ENCODE measurements at places on chromosomes 1 and 21.
A peak's percentile ranks its signal among the peaks of the same experiment; 100 is the strongest.

DNA sequence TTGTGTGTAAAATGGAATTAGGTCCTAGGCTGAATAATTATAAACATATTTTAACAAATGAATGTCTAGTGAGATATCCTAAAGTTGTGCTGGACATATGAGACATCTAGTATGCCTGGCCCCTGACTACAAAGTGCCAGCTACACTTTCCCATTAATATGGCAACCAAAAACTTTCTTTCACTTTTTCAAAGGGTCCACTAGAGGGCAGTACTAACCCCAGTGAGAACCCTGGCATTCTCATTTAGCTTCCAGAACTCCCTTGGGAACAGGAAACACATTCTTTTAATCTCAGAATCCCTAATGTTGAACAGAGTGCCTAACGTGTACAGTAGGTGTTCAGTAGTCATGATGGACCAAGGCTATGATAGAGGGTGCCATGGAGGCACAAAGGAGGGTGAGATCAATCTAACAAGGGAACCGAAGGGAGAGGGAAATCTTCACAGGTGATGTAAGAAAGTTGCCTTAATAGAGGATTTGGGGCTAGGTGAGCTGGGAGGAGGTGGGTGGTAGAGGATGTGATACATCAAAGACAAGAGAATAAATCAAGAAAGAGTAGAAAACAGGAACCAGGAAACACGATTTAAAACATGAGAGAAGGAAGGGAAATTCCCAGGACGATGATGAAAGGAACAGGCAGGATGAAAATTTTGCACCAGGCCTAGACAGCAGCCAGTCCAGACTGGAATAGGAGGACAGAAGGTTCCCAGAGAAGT is 41.6 kb downstream of the NSL1 start:
- DNase-seq = peak; percentile 83

- DNase-seq = peak; percentile 32
These were observed 139.4 kb downstream of the RUNX1 start for GRCh38 chr21:34909492-34910292.

GRCh38 chr1:26401891-26402290 is 8.7 kb upstream of the LIN28A start:
- DNase-seq = no peak

- no peak for DNase-seq
These were observed 340.4 kb downstream of the RPS6KC1 start for GRCh38 chr1:213391445-213391844.

GRCh38 chr1:84827976-84828375 is 65.0 kb downstream of the LPAR3 start:
- no peak for DNase-seq

DNA sequence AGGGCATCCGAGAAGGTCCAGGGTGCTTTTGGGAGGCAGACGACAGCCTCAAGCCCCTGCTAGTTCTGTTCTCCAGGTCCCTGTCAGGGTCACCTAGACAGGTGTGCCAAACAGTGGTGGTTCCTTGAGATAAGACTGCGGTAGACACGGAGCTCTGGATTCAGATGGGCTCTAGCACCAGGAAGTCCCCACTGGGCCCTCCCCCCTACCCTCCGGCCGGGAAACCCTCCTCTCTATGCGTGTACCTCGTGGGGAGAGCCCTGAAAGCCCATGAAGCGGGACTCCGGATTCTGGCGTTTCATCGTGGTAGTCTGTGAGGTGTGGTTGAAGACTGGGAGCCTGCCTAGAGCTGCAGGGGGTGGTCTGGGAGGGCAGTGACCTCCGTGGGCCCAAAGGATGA is 2.1 kb upstream of the KCNA2 start:
- DNase-seq = no peak

GRCh38 chr21:37874904-37875780 is 41.1 kb downstream of the KCNJ6 start:
- no peak for DNase-seq

DNA sequence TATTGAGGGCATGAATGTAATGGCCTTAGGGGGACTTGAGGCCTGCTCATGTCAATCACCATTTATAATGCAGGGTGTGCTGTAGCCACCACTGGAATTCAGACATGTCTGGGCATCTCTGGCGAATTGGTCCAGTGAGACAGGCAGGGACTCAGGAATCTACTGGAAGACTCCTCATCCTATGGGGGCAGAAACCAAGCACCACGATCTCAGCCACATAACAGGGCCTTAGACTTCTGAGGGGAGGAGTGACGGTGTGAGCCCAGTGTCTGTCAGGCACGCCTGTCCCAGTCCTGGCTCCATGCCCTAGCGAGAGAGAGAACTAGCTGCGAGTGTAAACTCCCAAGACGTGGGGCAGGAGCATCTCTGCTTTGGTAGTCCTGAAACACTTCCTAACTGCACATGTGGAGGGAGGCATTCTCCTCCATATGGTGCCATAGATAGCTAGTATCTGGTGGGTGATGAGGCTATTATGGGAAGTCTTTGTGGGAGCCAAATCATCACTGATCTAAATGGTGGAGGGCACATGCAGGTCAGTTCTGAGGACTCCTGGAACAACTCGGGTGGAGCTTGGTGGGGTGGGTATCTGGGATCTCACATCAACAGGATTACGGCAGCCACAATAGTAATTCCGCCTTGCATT is 29.8 kb upstream of the KIAA0040 start:
- no peak for DNase-seq

GRCh38 chr1:119874186-119874585 is 22.1 kb downstream of the ADAM30 start:
- no peak for DNase-seq

- DNase-seq = no peak
These were observed at the start of gene EFNA1 for GRCh38 chr1:155127105-155127966. Gene EFNA1, plus strand, starts transcription at chr1:155127876. Its CDS starts 102 bp downstream, at chr1:155127978.

DNA sequence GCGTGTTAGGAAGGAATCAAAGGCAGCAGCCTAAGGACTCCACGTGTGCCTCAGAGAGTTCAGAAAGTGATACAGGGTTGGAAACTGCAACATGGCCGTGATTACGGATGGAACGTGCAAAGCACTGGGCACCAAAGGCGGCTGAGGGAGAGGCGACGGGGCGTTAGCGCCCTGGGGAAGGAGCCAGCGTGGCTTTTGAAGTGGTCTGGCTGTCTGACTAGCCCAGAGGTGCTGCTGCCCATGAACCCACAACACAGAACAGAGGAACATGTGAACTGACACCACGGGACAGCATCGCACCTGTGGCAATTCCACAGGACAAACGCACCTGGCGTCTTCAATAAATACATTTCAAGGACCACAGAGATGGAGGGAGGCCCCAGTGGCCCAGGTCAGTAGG is 18.0 kb upstream of the TMEM52 start:
- DNase-seq = no peak

DNA sequence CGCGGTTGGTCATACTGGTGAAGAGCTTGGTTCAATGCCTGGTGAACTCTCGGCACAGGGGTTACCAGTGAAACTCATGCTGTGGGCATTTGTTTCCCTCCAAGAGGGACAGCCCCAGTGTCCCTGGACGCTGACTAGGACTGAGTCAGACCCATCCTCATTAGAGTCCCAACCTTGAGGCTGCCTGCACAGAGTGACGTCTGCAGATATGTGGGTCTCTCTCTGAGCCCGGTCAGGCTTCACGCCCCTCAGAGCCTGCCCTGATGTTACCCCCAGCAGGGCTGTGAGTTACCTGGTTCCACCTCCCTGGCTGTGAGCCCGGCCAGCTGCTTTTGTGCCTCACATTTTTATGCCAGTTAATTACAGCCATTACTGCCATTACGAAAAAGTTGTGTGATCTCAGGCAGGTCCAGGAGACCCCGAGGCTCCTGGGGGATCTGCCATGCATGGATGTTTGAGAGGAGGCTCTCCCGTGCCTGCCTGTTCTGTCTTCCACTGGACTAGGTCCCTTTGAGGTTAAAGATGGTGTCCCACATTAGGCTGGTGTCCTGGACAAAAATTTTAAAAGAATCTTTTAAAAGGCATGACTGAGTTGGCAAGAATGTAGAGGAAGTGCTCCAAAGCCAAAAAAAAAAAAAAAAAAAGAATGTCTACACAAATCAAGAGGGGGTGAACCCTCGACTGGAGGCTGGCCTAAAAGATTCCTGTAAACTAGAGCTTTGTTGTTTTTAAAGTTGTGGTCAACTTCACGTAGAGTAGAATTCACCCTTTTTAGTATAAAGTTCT is 36.6 kb upstream of the PADI1 start:
- peak; percentile 91 for DNase-seq

DNA sequence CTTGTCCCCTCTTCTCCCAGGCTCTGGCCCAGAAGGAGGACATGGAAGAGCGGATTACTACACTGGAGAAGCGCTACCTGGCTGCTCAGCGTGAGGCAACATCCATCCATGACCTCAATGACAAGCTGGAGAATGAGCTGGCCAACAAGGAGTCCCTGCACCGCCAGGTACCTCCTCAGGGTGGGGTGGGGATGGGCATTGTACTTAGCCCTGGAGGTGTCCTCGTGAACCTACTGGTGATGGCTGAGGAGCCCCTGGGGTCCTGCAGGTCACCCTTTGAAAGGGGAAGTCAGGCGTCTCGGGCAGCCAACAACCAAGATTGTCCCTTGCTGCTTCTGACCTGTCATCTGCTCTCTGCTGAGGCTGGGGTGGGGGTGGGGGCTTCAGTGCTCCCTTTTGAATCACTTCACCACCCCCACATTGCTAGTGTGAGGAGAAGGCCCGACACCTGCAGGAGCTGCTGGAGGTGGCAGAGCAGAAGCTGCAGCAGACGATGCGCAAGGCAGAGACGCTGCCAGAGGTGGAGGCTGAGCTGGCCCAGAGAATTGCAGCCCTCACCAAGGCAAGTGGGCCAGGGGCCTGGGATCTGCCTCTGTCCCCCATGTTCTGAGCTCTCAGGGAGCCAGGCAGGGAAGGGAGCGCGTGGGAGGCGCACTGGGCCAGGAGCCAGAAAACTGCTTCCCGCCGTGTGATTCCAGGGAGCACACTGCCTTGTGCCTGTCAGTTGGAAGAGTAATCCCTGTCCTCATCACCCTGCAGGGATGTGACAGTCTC is 19.7 kb downstream of the PPFIA4 start:
- DNase-seq = peak; percentile 34

GRCh38 chr1:77889671-77890070 is 1.2 kb downstream of the NEXN start:
- peak; percentile 81 for DNase-seq

- DNase-seq = no peak
These were observed 9.6 kb upstream of the FABP3 start for GRCh38 chr1:31382379-31382989.

DNA sequence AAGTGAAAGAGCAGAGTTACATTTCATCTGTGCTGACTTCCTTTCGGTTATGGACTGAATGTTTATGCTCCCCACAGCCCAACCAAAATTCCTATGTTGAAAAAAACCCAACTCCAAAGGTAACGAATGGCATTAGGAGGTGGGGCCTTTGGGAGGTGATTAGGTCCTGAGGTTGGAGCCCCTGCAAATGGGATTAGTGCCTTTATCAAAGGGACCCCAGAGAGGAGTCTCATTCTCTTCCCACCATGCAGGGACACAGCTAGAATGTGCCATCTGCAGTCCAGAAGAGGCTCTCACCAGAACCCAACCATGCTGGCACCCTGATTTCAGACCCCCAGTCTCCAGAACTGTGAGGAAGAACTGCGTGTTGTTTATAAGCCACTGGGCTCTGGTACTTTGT is 199.3 kb downstream of the TOMM20 start:
- DNase-seq = no peak

- DNase-seq = no peak
These were observed 185.5 kb upstream of the C1orf174 start for GRCh38 chr1:4085546-4085945.

DNA sequence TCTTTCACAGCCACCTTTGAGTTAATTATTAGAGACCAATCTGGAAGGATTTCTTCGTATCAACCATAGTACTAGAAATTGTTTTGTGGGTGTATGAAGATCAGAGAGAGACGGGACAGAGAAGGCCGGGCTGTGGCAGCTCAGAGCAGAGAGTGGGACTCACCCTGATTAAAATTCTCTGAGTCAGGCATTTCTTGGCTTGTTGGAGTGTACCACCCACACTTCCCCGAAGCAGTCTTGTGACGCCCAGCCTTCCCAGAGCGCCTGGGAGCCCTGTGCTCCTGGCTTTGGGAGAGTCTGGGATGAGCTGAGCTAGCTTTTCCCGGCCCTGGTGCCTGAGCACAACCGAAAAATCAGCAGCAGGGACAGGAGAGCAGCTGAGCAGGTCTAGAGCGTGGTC is 19.4 kb downstream of the PLEKHM2 start:
- peak; percentile 86 for DNase-seq

GRCh38 chr1:215551806-215552205 is 15.3 kb upstream of the KCTD3 start:
- no peak for DNase-seq

GRCh38 chr1:235865565-235866204 is 1.0 kb downstream of the LYST start:
- DNase-seq = no peak

GRCh38 chr1:234311414-234311813 is 61.8 kb upstream of the COA6 start:
- no peak for DNase-seq

DNA sequence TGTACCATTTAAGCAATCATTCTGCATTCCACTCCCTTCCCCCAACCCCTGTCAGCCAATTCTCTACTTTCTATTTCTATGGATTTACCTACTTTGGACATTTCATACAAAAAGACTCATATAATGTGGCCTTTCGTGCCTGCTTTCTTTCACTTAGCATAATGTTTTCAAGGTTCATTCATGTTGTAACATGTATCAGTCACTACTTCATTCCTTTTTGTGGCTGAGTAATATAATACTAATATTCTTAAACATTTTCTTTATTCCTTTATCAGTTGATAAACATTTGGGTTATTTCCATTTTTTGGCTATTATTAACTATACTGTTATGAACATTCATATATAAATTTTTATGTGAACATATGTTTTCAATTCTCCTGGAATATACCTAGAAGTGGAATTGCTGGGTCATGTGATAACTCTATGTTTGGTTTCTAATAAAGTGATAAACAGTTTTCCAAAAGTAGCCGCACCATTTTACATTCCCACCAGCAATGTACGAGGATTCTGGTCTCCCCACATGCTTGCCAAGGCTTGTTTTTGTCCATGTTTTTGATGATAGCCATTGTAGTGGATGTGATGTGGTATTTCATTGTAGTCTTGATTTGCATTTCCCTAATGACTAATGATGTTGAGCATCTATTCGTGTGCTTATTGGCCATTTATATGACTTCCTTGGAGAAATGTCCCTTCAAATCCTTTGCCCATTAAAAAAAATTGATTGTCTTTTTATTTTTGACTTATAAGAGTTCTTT is 61.9 kb upstream of the GNG12 start:
- peak; percentile 17 for DNase-seq

GRCh38 chr1:200707116-200707515 is 31.6 kb upstream of the CAMSAP2 start:
- DNase-seq = no peak

GRCh38 chr1:149888247-149888998 is 10.9 kb upstream of the BOLA1 start:
- peak; percentile 94 for DNase-seq

GRCh38 chr1:167681024-167681423 is 40.8 kb upstream of the MPZL1 start:
- DNase-seq = no peak

DNA sequence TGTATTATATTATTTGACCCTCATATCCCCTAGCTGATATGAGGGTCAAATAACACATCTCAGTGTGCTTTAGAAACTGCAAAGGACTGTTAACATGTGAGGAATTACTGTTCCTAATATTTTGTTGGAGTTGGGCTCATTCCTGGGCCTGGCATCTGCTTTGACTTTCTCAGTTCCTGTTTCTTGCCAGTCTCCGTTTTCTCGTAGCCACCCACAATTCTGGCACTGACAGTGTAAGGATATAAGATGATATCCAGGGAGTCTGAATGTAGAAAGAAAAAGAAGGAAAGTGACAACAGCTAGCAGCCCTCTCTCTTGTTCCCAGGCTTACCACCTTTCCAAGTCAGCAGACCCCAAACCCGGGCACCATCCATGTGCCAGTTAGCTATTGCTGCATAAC is 54.4 kb upstream of the SCMH1 start:
- DNase-seq = no peak

GRCh38 chr1:161198897-161199431 is at the start of gene ADAMTS4:
Gene ADAMTS4, minus strand, starts transcription at chr1:161199054. Its CDS starts 427 bp downstream, at chr1:161198627.
- DNase-seq = peak; percentile 97
